Glutamatergic neuron (in vitro differentiated cells): ENCODE measurements at places on chromosomes 11 and 22.

DNA sequence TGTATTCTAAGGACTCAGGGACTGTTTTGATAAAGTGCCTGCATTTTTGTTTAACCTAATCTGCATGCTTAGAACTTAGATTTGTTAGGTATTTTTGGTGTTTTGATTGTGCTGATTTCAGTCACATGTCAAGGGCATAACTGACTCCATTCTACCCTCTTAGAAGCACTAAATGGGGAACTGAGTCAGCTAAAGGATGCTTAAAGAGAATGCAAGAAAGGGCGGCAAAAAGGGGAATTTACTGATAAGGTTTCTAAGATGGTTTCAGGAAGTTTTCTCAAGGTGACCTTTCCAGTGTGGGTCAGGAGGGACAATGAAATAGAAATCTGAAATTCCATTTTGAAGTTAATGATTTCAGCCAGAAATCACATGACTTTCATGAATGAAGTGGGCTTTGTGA is 43.0 kb downstream of the MMP20 start:
- DNase-seq = no peak

GRCh38 chr11:116718955-116719501 is 53.8 kb downstream of the BUD13 start:
- no peak for DNase-seq

DNA sequence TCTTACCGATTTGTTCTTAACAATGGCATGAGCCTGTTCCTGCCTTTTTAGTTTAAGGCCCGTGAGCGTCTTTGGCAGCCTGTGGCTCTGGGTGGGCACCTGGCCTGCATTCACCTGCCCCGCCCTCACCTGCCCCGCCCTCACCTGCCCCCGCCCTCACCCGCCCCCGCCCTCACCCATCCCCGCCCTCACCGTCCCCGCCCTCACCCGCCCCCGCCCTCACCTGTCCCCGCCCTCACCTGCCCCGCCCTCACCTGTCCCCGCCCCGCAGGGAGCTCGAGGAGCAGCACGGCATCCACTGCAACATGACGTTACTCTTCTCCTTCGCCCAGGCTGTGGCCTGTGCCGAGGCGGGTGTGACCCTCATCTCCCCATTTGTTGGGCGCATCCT is 14.2 kb downstream of the GATD1 start:
- DNase-seq = no peak

GRCh38 chr22:49726701-49727101 is 101.0 kb downstream of the BRD1 start:
- no peak for DNase-seq

GRCh38 chr11:110026858-110027626 is 66.2 kb upstream of the ZC3H12C start:
- no peak for DNase-seq
